ENCODE measurements at places on chromosomes 4 and X. TPM values are rescaled to one million over a fixed set of nuclear protein-coding genes. Genes with fewer than 3 reads are reported as not detected.
A peak's percentile ranks its signal among the peaks of the same experiment; 100 is the strongest.

FAM184B gene
- polyA plus RNA-seq, result not detected

WWC2 gene
- 7.1 TPM for polyA plus RNA-seq

GRCh38 chr4:113675731-113676697 is 85.5 kb downstream of the CAMK2D start:
- no peak for DNase-seq

DNA sequence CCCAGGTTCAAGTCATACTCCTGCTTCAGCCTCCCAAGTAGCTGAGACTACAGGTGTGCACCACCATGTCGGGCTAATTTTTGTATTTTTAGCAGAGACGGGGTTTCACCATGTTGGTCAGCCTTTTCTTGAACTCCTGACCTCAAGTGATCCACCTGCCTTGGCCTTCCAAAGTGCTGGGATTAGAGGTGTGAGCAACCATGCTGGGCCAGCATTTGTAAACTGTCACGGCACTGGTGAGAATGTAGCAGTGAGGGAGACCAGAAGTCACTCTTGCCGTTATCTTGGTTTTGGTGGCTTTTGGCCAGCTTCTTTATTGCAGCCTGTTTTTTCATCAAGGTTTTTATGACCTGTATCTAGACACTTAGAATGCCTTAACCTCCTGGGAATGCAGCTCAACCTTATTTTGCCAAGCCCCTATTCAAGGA is 22.4 kb downstream of the PCDH18 start:
- DNase-seq, result no peak

- no peak for DNase-seq
Measured at GRCh38 chr4:106201373-106201772, 114.6 kb downstream of the TBCK start.

GRCh38 chr4:158796370-158797140 is 27.7 kb downstream of the FNIP2 start:
- peak; percentile 78 for DNase-seq

Measured in aorta (tissue), 5 donors.